Stimulated activated CD4-positive, alpha-beta T cell treated with anti-CD3 and anti-CD28 coated beads, TNF-alpha, amount 100 ng/mL, for 48 hours (primary cell): ENCODE measurements at places on chromosomes 11 and 22.

DNA sequence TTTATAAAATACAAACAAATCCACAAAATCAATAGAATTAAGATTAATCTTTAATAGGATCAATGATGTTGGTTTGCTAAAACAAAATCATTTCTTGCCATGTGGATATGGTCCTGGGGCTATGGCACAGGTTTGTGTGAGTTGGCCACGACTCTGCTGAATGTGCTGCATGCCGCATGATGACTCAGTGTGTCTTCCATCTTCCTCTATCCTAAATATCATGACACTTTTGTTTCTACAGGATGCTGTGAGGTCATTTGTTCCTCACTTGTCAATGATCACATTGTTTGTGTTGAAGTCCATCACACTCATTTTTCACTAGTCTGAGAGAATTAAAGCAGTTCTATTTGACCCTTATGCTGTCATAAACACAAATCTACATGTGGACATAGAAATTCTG lies 167.2 kb upstream of the ZBED5 start:
- DNase-seq: no peak

- no peak for DNase-seq
Measured at GRCh38 chr22:27919942-27920755, 1.1 kb upstream of the PITPNB start.

DNA sequence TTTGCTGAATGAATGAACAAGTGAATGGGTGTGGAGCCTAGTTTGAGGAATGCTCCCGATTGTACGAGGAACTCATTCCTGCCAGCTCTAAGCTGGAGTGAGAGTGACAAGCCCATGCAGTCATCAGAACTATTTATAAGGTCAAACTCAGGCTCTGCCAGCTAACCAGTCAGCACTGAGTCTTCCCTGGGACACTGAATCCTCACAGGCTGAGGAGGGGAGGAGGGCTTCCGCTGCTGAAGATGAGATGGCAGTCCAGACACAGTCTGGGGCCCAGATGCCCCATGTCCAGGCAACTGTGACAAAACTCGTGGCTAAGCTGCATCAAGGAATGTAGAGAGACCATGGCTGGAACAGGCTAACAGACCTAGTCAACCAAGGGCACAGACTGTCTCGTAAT lies 4.0 kb downstream of the LRP4 start:
- DNase-seq: no peak

DNA sequence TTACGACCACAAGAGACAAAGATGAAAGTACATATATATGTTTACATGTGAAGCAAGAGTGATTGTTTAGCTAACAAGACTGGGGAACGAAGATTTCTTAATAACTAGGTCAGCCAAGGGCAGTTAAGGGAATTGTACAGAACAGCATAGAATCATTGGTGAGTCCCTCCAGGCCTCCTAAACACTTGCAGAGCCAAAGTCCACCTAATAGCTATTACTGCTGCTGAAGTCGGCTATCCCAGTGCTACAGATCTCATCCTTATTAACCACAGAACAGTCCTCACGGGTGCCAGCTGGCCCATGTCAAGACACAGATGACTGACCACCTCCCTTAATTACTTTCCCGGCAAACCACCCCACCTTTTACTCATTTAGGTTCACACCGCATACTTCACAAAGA lies 68.5 kb upstream of the OPCML start:
- DNase-seq: no peak

GRCh38 chr22:42372976-42373375 lies 59.2 kb downstream of the NFAM1 start:
- DNase-seq: no peak

DNA sequence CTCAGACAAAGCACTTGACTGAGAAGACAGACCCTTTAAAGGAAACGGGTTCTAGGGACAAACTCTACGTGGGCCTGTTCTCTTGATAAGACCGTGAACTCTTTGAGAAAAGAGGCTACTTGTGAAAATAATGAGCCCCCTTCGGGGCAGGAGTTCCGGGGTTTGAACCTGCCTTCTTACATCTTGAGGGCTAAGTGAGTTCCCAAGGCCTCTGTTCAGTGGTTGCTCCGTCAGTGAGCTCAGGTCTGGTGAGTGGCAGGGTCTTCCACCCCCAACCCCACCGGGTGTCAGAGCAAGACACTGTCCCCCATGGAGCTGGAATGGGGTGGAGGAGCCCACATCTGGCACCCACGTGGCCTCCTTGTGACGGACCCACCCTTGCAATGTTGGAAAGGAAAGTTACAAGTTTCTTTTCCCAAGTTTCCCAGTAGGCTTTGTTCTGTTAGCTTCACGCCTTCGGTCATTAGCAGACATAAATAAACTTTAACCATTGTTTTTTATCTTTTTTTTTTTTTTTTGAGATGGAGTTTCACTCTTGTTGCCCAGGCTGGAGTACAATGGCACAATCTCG lies 6.3 kb upstream of the SAMM50 start:
- no peak for DNase-seq

DNA sequence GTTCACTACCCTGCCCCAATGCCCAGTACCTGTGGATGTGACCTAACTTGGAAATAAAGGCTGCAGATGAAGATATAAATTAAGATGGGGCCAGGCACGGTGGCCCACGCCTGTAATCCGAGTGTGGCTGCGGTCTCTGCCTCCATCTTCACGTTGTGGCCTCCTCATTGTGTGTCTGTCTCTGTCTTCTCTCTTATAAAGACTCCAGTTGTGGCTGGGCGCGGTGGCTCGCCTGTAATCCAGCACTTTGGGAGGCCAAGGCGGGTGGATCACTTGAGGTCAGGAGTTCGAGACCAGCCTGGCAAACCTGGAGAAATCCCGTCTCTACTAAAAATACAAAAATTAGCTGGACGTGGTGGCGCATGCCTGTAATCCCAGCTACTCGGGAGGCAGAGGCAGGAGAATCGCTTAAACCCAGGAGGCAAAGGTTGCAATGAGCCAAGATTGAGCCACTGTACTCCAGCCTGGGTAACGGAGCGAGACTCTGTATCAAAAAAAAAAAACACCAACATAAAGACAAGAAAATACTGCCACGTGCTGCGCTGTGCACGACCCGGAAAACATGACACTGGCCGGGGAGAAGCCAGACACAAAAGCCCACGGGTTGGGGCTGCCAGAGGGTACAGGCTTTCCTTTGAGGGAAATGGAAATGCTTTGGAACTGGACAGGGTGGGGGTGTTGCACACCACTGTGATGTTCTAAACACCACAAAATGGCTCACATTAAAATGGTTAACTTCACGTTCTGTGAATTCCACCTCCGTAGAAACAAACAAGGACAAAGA lies 18.7 kb downstream of the CELSR1 start:
- DNase-seq: no peak
